Activated T-helper 1 cell treated with anti-CD3 and anti-CD28 coated beads, Interleukin-12 subunit alpha, Interleukin-12 subunit beta, Interleukin-2, Interleukin-4 antibody, amounts not matched to agents 30 ng/mL and 10 ng/mL and 1 ng/mL, durations not matched to agents 14 hours and 24 hours and 36 hours (primary cell): ENCODE measurements at places on chromosomes 6 and 20.

- peaks cover 51% of the 10 kb centered on the region for H3K27me3 ChIP-seq
- peaks cover 2% of the 10 kb centered on the region for H3K36me3 ChIP-seq
- peak overlapping the region; percentile 51 for H3K4me3 ChIP-seq
- H3K27ac ChIP-seq = no peak overlapping the region
Observed at GRCh38 chr20:37901654-37902503, 1.0 kb upstream of the VSTM2L start.

DNA sequence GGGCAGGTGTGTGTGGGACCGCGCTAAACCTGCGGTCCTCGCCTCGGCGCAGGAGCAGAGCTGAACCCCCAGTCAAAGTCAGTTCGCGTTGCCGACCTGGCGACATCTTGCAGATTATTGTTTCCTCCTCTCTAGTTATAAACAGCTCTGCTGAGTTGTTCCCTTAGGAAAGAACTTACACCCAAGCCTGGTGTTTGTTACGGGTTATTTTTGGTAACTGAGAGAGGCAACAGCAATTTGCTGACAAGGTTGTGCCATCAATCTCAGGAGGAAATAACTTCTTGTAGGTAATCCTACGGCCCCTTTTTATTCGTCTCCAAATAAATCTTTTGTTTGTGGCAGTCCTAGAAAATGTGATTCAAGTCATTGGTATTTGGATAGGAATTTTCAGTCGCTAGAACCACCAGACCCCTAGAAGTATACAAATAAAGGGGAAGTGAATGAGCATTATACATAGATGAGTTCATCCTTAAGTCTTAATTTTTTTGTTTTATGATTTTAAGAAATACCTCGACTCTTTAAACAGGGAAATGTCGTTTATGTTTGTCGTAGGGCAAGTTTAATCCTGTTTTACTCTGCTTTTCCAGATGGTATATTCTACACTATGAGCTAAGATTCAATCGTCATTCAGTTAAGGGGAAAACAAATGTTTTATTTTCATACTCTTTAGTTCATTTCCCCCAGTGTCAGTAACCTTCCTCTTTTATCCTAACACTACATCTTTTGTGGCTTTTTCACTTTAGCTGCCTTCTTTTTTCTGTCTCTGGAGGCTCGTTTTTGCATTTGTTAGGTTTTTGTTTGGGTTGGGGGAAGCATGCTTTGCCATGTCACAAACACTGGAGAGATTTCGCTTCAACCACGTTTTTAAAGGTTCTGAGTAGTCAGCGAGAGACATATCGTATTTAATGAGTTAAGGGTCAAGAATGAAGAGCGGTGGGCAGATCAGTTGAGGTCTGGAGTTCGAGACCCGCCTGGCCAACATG, 1.2 kb downstream of the PM20D2 start:
- peak overlapping the region; percentile 63 for H3K27ac ChIP-seq
- H3K27me3 ChIP-seq = peaks cover 11% of the 10 kb centered on the region
- peaks cover 40% of the 10 kb centered on the region for H3K4me1 ChIP-seq

- H3K27me3 ChIP-seq = peaks cover 44% of the 10 kb centered on the region
Observed at GRCh38 chr6:41551857-41552256, 5.7 kb downstream of the FOXP4 start.

DNA sequence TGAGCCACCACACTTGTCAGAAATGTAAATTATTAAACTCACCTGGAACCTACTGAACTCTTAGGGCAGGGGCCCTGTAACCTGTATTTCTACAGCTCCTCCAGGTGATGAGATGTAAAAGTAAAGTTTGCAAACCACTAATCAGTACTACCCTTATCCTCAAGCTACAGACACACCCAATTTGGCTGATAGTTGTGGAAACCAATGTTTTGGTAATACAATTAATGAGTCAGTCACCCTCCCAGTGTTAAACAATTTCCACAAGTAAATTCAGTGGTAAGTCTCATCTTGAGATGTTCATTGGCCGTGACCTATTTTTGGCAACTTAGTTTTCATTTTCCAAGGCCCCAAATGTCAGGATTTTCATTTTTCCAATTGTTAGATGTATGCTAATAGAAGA, 29.6 kb downstream of the GCNT2 start:
- no peak overlapping the region for H3K27ac ChIP-seq
- H3K36me3 ChIP-seq = no peaks in the 10 kb centered on the region
- no peaks in the 10 kb centered on the region for H3K4me1 ChIP-seq
- no peaks in the 10 kb centered on the region for H3K27me3 ChIP-seq
- H3K4me3 ChIP-seq = no peak overlapping the region

DNA sequence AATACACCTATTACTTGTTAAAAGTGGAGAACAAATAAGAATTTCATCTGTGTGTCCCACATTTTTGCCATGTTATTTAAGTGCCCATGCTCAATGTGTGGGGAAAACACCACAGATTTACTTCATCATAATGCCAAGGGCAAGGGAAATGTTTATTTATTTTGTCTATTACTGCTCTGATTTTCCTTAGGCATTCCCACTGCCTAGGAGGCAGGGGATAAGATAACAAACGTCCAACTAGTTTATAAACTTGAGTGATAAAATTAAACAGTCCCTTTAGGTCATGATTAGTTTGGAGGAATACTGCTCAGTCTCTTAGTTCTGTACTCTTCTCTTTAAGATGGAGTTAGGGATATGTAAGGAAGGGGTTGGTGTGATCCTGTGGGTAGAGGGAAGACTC, 598.4 kb upstream of the MARCKS start:
- H3K27ac ChIP-seq = no peak overlapping the region
- no peaks in the 10 kb centered on the region for H3K27me3 ChIP-seq
- no peak overlapping the region for H3K4me3 ChIP-seq
- DNase-seq = no peak

DNA sequence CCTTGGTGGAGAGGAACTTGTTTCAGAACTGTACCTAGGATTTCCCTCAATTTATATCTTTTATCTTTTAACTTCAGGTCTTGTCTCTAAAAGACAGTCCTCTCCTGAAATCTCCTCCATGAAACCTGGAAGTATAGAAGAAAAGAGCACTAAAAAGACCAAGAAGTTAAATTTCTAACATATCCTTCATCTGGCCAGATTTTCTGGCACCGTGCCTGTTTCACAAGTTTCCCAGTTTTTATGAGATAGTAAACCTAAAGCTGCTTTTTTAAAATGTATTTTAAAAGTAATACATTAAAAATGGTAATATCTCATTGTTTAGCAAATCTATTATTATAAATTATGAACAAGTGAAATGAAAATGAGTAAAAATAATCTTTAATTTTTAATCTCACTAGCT, 348.3 kb upstream of the RSPO3 start:
- no peaks in the 10 kb centered on the region for H3K4me1 ChIP-seq
- H3K27ac ChIP-seq = no peak overlapping the region
- no peaks in the 10 kb centered on the region for H3K27me3 ChIP-seq
- no peak overlapping the region for H3K4me3 ChIP-seq

DNA sequence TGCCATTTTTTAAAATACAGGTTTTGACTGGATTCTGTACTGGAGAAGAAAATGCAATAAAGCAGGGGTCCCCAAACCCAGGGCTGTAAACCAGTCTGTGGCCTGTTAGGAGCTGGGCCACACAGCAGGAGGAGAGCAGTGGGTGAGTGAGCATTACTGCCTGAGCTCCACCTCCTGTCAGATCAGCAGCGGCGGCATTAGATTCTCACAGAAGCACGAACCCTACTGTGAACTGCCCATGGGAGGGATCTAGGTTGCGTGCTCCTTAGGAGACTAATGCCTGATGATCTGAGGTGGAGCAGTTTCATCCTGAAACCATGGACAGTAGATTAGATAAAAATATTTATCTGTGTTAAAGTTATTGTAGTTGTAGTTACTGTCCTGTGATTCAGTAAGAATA, 21.1 kb upstream of the FBXO9 start:
- H3K27ac ChIP-seq = no peak overlapping the region
- peaks cover 23% of the 10 kb centered on the region for H3K4me1 ChIP-seq
- peaks cover 21% of the 10 kb centered on the region for H3K36me3 ChIP-seq

DNA sequence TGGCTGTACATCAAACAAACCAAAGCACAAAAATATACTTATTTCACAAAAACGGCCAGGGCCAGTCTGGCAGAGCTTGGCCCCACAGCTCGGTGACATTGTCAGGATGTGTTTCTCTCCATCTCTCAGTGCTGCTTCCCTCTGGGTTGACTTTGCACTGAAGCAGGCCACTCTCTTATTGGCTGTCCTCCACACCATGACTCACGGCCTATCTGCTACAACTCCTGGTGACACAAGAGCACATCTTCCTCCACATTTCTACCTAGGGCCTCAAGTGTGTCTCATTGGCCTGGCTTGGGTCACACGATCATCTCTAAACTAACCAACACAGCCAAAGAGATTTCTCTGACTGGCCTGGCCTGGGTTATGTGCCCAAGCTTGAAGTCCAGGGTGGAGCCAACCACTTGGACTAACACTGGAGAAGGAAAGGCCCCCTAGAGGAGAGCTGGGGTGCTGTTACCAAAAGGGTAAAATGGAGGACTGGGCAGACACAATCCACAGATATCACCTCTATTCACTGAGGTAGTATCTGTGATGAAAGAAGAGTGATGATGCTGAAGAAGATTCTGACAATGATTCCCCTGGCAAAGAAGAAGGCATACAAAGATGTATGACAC, 159.8 kb upstream of the TSHZ2 start:
- DNase-seq = no peak
- no peaks in the 10 kb centered on the region for H3K4me1 ChIP-seq
- peaks cover 8% of the 10 kb centered on the region for H3K27me3 ChIP-seq
- H3K27ac ChIP-seq = no peak overlapping the region
- H3K36me3 ChIP-seq = no peaks in the 10 kb centered on the region

- DNase-seq = no peak
- peaks cover 2% of the 10 kb centered on the region for H3K27me3 ChIP-seq
- peaks cover 28% of the 10 kb centered on the region for H3K36me3 ChIP-seq
- H3K4me3 ChIP-seq = no peak overlapping the region
- H3K27ac ChIP-seq = no peak overlapping the region
Observed at GRCh38 chr20:48651271-48651670, 176.5 kb downstream of the PREX1 start.

DNA sequence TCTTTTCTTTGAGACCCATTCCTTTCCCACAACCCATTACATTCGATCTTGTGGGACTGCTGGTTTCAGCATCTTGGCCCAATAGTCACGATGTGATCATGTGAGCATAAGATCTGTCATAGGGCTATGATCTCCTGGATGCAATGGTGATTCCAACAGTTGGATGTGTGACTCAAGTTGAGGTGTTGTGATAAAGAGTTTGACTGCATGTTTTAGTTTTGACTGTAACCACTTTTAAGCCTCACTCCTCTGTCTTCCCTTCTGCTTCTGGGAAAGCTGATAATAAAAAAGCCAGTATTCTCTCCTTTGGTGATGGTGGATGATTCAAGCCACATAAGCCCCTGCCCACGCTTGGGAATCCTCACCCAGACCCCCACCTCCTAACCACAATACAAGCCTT, 117.0 kb upstream of the ASCC3 start:
- no peak for DNase-seq
- no peaks in the 10 kb centered on the region for H3K27me3 ChIP-seq
- H3K36me3 ChIP-seq = no peaks in the 10 kb centered on the region
- H3K4me1 ChIP-seq = no peaks in the 10 kb centered on the region
- H3K27ac ChIP-seq = no peak overlapping the region

DNA sequence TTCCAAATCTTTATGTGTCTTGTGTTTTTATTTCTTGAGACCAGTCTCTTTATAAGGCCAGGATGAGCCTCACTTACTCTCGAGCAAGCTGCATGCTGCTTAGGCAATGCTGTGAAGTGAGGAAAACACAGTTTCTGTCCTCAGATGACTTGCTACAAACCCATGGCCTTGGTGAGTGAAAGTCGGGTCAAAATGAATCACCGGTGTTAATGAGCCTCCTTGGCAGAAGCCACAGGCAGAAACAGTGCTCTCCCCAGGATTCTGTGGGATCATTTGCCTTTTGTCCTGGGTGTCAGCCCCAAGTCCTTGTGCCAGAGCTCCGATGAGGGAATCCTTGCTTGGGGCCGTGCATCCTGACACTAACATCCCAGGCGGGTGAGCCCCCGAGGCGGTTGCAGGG, 482.5 kb downstream of the QKI start:
- H3K4me1 ChIP-seq = no peaks in the 10 kb centered on the region
- H3K27me3 ChIP-seq = no peaks in the 10 kb centered on the region
- H3K27ac ChIP-seq = no peak overlapping the region
- no peaks in the 10 kb centered on the region for H3K36me3 ChIP-seq
- no peak overlapping the region for H3K4me3 ChIP-seq

DNA sequence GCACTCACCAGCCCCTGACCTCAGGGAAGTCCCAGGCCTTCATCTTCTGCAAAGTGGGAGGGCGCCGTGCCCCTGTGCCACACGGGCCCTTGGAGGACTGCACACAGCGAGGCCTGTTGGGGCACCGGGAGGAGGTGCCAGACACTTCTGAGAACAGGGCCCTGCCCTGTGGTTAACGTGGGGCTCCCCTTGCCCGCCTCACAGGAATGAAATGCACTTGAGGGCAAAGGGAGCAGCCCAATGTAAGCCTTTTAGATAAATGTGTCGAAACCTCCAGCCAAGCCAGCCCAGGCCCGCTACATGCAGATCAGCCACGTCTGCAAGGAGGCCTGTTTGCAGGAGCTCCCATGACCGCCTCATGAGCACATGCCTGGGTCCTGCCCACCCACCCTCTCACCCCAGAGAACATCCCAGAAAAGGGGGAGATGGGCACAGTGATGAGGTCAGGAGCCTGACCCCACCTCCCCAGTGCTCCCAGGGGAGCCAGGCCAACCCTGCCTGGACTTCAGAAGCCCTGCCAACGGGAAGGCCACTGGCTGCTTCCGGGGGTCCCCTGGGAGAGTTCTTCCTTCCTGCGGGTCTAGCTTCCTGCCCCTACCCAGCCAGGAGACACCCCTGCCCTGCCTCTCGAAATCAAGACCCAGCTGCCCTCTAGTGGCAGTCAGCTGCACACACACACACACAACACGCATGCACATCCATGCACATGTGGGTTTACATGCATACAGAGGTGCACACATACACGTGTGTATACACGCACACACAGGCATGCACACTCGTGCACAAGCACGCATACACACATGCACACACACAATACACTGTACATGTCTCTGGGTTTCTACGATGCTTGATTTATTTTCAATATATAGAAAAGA, 178.7 kb downstream of the TAF4 start:
- no peaks in the 10 kb centered on the region for H3K4me1 ChIP-seq
- H3K27ac ChIP-seq = no peak overlapping the region
- no peaks in the 10 kb centered on the region for H3K36me3 ChIP-seq
- H3K4me3 ChIP-seq = no peak overlapping the region
- DNase-seq = no peak

- no peak overlapping the region for H3K27ac ChIP-seq
- peaks cover 5% of the 10 kb centered on the region for H3K27me3 ChIP-seq
- no peak for DNase-seq
- no peaks in the 10 kb centered on the region for H3K36me3 ChIP-seq
Observed at GRCh38 chr6:70241031-70241430, 61.9 kb downstream of the COL9A1 start.

GRCh38 chr6:41428996-41429421, 93.6 kb downstream of the NCR2 start:
- H3K27me3 ChIP-seq = peaks cover 26% of the 10 kb centered on the region
- H3K36me3 ChIP-seq = no peaks in the 10 kb centered on the region
- H3K4me1 ChIP-seq = peaks cover 16% of the 10 kb centered on the region
- H3K4me3 ChIP-seq = peak overlapping the region; percentile 50
